ENCODE measurements at places on chromosomes 12 and 14.

DNA sequence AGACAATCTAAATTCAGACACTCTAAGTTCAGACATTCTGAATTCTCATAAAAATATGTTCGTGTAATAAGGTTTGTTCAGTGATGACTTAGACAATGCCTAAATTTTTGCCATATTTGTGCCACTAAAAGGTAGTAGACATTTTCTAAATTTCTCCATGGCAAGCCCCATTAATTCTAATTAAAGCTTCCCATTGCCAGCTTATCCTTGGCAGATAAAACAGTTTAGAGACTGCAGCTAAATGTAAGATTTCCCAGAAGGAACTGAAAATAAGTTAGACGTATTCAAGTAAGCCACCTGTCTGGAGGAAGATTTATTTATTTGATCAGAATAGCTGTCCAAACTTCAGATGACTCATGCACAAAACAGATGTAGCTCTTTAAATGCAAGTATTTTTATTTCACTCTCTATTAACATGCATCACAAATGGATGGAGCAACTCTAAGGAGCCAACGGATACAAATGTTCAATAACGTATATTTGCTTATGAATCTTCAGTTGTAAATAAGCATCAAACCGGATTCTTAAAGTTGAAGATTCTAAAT, 130.4 kb downstream of the SLC2A13 start:
- no peak for DNase-seq

- DNase-seq, result no peak
Measured at GRCh38 chr14:36065831-36066230, 110.7 kb downstream of the PTCSC3 start.

DNA sequence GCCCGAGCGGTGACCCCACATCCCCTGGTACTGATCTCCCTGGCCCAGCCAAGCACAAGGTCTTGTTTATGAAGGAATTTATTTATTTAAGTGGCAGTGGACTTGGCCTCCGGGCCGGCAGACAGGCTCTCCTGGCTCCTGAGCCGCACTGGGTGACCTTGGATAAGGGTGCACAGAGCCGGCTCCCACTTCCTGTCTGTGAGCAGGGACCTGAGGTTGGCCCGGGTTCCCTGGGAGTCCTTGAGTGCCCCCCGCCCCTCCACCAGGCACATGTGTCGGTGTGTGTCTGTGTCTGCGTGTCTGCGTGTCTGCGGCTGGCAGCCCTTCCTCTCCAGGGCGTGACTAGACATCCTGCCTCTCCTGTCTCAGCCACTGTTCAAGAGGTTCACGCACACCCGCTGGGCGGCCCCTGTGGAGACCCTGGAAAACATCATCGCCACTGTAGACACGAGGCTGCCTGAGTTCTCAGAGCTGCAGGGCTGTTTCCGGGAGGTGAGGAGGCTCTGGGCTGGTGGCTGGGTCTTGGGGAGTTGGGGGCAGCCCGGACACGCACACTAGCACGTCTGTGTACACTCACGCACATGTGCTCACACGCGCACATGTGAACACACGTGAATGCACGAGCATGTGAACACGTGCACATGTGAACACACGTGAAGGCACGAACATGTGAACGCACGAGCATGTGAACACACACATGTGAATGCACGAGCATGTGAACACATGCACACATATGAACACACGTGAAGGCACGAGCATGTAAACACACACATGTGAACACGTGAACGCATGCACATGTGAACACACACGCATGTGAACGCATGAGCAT, 9.3 kb downstream of the TNFAIP2 start:
- no peak for DNase-seq

GRCh38 chr14:79542121-79542520, 669.2 kb downstream of the DIO2 start:
- no peak for DNase-seq

DNA sequence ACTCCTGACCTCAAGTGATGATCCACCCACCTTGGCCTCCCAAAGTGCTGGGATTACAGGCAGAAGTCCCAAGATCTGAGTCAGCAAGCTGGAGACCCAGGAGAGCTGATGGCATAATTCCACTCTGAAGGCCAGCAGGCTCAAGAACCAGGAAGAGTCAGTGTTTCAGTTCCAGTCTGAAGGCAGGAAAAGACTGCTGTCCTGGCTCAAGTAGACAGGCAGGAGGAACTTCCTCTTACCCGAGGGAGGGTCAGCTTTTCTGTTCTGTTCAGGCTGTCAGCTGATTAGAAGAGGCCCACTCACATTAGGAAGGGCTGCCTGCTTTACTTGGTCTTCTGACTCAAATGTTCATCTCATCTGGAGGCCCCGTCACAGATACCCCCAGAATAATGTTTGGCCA, 206.0 kb upstream of the MYL2 start:
- no peak for DNase-seq

DNA sequence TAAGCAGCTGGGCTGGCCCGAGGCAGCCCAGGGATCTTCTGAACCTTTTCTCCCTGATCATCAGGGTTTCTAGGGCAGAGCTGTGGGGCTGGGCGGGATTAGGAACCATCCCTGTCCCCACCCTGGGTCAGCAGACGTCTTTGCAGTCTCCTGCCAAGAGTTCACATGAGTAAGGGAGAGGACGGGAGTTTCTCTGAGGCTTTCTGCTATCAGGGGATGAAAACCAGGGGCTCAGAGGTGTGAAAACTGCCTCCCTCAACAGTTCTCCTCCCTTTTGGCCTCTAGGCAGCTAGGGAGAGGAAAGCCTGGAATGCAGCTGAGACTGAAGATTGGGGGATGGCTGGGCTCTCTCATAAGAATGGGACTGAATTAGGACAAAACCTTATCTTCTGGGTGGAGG, 7.9 kb downstream of the ZNF385A start:
- no peak for DNase-seq

GRCh38 chr14:54356172-54356571, 40.6 kb upstream of the CDKN3 start:
- no peak for DNase-seq

- no peak for DNase-seq
Measured at GRCh38 chr14:70706177-70706576, 64.5 kb downstream of the TTC9 start.

- DNase-seq, result peak; percentile 9
Measured at GRCh38 chr12:111766608-111767361, at the start of gene ALDH2. Gene ALDH2, plus strand, starts transcription at chr12:111766933. Its CDS starts 50 bp downstream, at chr12:111766983.

GRCh38 chr12:116759783-116760621, 21.9 kb downstream of the RNFT2 start:
- DNase-seq, result peak; percentile 15

- no peak for DNase-seq
Measured at GRCh38 chr12:59321278-59321677, 274.6 kb upstream of the SLC16A7 start.

GRCh38 chr12:85072826-85073225, 36.7 kb downstream of the LRRIQ1 start:
- no peak for DNase-seq

DNA sequence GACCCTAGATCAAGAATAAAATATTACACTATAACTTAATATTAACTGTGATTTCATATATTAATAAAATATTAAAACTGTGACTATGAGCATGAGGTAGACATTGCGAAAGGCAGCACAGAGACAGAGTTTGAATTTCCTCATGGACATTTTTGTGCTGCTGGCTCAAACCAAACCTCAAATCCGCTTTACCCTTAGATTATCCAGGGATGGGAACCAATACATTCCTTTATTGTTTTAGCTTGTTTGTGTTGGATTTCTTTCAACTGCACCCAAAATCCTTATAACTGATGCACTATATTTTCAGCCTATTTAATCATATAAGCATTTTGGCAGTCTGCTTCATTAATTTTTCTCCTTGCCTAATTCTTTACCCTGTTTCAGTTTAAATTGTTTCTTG, 436.7 kb downstream of the ATP23 start:
- no peak for DNase-seq

All from stimulated activated CD4-positive, alpha-beta T cell treated with anti-CD3 and anti-CD28 coated beads, Interleukin-4, amount 100 ng/mL, for 24 hours (primary cell).